ENCODE measurements at places on chromosomes 1 and 21.

DNA sequence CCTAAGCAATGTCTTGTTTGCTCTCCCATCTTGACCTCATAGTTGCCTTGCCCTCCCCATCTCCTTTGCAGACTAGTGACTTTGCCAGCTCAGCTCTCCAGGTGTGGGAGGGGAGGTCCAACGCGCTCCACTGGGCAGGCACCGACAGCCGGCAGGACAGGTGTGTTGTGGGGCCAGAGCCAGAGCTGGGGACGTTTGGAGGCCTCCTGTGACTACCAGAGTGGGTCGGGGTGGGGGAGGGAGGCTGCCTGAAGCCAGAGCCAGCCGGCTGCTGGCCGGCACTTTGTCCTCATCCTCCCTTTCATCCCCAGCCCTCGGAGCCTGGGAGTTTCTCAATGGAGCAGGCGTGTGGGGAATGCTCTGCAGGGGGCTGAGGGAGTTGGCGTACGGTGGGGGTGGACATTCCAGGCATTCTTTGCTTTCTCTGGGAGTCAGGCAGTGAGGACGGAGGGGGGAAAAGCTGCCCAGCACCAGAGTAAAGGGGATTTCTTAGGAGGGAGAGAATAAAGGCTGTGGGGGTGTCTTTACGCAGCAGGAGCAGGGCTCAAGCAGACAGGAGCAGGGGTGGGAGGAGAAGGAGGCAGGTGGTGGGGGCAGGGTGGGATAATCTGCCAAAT is 20.2 kb downstream of the NUAK2 start:
- peak; percentile 61 for DNase-seq

DNA sequence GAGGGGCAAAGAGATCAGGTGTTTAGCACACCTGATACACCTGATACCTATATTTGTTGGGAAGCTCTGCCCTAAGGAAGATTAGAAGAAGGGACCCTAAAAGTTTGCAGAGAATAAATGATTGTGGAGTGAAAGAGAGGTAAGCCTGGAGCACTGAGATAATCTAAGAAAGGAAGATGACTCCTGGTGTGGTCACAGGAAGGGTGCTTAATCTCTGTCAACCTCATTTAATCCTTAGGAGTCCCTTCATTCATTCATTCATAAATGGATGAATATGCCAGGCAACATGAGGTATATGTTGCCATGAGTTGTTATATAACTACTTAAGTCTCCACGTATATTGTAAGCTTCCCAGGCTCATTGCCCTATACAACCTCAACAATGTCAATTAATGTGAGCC is 16.2 kb upstream of the MNDA start:
- no peak for DNase-seq

GRCh38 chr1:210681158-210681557 is 352.5 kb downstream of the HHAT start:
- no peak for DNase-seq

DNA sequence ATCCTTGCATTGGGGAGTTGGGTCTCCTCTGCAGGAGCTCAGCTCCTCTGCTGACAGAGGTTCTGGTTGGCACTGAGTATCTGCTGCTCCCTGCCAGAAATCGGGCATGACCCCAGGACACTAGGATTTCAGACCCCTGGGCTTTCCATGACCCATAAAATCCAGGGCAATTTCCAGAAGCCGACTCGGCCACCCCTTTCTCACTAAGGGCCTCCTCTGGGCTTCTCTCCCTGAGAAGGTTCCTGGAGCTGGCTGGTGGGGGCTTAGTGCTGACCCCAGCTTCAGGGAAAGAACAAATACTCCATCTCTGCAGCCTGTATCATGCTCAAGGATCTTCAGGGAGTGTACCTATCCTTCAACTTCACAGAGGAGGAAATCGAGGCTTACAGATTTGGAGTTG is 603.4 kb downstream of the PTPRU start:
- DNase-seq, result no peak

DNA sequence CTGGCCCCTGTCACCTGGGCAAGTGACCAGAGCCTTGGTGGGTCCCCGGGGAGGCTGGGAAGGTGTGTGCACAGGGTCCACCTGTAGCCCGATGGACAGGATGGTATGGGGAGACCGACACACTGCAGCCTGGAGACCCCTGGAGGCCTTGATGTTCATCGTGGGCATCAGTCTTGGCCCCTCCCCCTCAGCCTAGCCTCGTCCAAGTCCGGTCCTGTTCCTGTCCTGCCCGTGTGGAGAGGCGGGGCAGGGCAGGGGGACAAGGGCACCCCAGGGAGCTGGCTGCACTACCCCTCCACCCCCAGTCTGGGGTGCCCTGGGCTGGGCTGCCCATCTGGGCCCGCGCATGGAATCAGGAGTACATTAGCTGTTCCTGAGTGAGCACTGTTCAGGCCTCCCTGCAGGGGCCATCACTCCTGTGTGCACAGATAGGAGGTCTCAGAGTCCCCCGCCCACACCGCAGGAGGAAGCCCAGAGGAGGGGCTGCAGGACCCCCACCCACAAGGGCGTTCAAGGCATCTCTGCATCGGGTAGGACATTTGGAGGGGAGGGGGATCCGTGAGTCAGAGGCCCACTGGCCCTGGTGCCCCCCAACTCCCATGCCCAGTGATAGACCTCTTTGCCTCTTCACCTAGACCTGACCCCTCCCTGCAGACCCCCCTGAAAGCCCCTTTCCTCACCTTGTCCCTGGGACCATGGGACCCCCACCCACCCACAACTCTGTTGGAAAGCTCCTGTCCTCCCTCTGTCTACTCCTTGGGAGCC is 63.2 kb downstream of the WNT9A start:
- DNase-seq, result no peak

DNA sequence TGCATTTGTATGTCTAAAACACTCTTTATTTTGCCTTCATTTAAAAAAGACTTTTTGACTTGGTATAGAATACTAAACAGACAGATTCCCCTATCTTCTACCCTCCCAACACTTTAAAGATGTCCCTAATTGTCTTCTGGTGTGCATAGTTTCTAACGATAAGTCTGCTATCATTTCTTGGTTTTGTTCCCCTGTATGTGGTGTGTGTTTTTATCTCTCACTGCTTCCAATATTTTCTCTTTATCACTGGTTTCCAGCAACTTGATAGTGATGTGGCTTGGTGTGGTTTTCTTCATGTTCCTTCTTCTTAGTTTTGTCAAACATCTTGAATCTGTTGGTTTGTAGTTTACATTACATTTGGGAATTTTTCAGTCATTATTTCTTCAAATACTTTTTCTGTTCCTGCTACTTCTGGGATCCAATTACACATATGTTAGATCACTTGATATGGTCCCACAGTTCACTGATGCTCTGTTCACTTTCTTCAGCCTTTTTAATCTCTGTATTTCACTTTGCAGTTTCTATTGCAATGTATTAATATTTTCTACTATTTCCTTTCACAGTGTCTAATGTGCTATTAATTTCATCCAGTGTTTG is 23.2 kb downstream of the F5 start:
- no peak for DNase-seq

- no peak for DNase-seq
Measured at GRCh38 chr21:35478161-35479064, 429.3 kb upstream of the RUNX1 start.

- DNase-seq, result no peak
Measured at GRCh38 chr1:228792601-228793000, 57.3 kb downstream of the RHOU start.

DNA sequence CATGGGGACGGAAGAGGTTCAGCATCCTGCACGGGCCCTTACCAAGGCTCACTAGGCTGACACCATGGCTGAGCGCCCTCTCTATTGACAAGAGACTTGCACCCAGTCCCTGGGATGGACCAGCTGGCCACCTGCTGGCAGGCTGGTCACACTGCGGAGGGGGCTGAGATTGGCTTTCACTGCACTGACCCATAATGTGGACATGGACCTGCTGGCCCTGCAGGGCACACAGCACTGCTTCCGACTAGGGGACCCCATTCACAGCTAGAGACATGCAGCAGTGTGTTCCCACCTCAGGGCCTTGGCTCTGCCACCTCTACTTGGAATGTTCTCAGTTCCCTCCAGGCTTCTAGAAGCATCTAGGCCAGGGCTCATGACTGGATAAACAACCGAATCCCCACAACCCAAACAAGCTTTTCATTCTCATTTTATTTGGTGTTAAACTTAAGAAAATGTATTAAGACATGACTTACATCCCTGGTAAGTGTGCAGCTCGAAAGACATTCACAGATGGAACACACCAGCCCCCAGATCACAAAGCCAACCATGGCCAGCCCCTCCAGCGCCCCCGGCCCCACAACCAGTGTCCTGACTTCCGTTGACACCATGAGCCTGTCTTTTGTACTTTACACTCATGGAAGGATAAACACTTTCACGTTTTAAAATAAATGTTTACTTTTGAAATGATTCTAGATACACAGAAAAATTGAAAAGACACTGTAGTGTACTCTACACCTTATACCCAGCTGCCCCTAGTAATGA is 9.3 kb upstream of the SRARP start:
- peak; percentile 48 for DNase-seq

- no peak for DNase-seq
Measured at GRCh38 chr1:188489336-188490112, 1660.8 kb downstream of the PLA2G4A start.

DNA sequence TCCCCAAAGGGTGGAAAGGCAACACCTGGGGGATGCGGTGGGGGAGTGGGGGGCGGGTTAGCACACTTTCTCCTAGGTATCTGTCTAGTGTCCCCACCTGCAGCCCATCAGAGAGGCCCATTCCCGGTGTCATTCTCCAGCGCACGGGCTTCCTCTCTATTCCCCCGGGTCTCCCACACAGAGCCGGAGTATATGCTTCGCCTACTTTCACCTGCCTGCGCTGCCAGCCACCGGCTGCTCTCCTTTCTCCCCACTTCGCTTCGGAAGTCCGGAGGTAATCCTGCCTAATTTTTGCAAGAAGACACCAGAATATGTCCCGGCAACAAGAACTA is 852 bp downstream of the RGS7 start:
- DNase-seq, result no peak

GRCh38 chr1:164709126-164709525 is 150.1 kb downstream of the PBX1 start:
- no peak for DNase-seq

DNA sequence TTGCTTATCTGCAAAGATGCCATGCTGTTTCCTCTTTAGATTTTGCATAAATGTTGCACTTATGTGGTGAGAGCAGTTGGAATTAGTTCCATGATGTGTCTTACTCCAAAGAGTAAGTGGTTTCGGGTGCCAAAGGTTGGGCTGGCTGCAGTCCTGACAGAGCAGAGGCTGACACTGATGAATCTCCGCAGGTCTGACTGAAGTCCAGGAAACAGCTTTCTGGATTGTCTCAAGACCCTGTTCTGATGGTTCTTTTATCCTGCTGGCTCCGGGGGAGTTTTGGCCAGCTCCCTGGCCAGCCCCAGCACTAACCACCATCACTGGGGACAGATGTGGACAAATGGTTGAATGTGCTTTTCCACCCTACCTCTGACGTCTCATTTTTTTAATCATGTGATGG is 207.2 kb upstream of the KIAA0040 start:
- no peak for DNase-seq

DNA sequence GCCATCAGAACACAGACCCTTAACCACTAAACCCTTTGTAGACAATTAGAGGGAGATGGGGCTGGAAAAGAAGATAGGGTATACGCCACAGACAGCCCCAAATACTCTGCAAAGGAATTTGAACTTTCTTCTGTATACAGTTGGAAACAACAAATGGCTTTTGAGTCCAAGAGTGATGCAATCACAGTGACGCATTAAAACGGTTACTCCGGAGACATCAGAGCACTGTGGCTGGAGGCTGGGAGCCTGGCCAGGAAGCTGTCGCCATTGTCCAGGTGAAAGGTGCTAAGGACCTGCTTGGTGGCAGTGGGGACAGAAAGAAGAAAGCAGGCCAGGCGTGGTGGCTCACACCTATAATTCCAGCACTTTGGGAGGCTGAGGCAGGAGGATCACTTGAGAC is 4.2 kb downstream of the FLAD1 start:
- no peak for DNase-seq

DNA sequence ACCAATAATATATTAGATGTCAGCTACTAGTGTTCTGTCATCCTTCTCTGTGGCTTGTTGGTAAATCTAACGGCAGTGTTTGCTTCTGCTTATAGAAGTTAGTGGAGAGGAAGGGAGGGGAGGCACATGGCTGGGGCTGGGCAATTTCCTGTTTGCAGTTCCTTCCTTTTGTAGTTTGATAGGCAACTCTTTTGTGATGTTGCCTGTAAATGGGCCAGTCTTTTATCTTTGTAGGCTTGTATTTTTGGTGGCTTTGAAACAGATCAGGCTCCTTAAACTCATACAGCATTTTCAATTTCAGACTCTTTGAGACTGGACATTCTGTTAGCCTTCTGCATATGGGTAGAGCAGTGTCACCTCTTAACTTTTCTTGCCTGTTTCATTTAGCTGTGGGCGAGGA is 48.1 kb downstream of the CDC14A start:
- DNase-seq, result peak; percentile 6

GRCh38 chr1:24381256-24381655 is 32.3 kb downstream of the STPG1 start:
- DNase-seq, result no peak

DNA sequence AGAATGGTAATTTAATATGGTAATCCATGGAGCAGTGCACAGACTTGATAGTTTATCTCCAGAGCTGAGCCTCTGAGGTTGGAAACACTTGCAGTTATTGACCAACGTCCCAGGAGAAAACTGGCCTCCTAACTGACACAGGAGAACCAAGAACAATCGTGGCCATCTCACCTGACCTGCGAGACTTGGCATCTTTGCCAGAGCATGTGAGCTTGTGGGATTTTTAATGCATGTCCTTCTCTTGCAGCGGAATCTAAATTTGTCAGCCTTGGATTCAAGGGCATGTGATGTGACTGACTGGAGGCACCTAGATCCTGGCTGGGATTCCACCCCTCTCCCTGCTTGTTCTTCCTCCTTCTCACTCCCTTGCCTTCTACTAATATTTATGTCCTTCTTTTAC is 27.8 kb upstream of the SLC26A9 start:
- DNase-seq, result no peak

DNA sequence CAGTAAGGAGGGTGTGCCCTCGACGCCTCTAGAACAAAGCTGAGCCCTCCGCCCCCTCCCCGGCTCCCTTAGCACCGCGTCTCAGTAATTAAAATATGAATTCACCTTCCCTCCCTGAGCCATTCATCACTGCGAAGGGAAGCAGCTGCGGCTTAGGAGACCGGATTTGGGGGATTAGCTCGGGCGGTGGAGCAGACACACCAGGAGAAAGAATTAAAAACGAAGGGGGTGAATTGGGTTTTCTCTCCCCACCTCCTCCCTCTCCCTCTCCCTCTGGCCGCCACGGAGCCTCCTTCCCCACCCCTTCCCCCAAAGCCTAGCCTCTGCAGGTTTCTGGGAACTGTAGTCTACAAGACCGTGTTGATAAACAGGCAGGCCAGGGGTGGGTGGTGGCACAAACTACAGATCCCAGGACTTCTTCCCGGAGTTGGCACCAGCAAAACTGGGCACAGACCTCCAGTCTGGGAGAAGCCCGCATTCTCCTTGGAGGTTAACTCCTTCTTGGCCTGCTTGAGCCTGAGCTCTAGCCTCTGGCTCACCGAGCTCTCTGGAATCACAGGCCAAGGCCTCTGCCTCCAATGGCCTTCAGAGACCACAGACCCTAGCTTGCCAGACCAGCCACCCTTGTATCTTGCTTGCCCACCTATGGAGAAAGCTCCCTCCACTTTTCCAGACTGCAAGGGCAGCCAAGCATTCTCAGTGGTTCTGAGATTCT is 10.8 kb downstream of the BLACAT1 start:
- no peak for DNase-seq

- no peak for DNase-seq
Measured at GRCh38 chr1:198015309-198015708, 98.1 kb downstream of the LHX9 start.
